ENCODE measurements at places on chromosomes 3 and 15.

DNA sequence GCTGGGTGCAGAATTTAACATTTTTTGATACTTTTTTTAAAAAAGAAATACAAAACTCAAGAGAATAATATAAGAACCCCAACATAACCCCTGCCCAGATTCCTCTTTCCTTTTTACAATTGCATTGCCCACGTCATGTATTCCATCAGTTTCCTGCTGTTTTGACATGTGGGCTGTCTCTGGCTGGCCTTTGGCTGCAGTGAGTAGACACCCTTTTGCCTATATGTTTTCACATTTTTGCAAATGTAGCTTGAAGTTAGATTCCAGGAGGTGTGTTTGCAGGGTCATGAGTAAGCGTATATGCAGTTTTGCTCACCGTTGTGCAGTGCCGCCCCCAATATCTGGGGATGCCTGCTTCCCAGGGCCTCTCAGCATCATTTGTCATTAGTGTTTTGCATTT is 28.0 kb upstream of the ATP10A start:
- DNase-seq: no peak

DNA sequence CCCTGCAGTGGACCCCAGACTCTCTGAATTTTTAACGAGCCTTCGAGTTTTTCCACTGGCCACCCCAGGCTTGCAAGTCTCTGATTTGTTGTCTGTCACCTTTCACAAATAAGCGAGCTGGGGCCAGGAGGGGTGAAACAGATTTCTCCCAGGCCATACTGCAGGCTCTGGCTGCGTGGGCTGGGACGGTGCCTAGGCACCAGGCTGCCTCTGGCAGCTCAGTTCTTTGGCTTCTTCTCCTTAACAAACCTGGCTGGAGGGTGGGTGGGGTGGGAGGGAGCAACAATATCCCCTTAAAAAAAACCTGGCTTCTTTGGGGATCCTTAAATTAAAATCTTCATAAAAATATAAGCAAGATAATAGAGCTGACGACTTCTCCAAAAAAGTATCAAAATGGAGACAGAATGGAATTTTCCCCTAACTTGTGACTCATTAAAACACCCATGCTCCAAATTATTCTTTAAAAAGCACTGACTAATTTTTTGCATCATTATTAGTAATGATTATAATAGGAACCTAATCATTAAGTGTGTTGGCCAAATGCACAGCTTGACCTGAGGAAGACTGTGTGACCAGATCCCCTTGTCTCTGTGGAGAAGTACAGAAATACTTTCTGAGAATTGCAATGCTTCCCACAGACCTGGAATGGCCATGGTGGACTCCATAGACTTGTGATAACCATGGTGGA is 84.1 kb downstream of the SNRK start:
- no peak for DNase-seq

- no peak for DNase-seq
Observed at GRCh38 chr15:86942285-86942684, 862.6 kb downstream of the AGBL1 start.

GRCh38 chr15:89054873-89055272 is 33.4 kb upstream of the ABHD2 start:
- no peak for DNase-seq

DNA sequence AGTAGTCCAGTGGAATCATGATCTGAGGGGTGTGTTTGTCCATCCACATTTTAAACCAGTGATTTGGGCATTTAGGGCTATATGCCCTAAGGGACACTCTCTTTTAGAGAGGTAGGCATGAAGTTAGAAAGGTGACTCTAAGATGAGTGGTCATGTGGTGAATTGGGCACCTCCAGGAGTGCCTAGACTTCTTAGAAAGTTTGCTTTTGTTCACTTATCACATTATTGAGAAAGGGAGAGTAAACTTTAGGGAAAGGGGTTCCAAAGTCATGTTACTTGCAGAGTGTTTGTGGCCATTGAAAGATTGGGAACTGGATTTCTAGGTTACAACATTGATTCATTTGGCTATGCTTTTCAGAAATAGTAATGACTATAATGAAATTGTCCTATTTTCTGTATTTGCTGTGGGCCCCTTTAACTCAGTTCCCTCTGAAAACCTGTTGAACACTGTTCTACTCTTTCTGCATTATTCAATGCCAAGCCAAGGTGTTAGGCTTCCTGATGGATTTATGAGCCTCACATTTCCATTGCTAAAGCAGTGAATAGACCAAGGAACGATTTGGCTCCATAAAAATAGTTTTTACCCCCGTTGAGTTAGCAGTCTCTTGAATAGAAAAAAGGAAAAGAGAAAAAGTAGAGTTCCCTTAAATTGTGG is 169.3 kb downstream of the PTPRG start:
- no peak for DNase-seq

DNA sequence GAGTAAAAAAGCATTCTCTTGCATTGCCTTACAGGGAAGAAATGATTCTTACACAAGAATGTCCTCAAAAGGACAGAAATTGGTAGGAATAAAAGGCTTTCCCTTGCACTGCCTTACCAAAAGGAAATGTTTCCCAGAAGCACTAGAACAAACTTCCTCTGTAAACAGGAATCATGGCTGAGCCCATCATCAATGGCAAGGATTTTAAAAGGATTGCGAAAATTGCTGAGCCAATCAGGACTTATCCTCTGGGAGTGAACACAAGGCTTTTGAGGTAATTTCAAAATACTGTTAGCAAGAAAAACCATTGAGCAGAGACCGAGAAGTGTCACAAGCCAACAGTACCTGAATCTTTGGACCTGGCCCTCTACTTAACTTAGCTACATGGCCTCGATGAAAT is 897.3 kb downstream of the ROBO1 start:
- no peak for DNase-seq

All from EH (cell line).